ENCODE measurements at places on chromosomes 3 and 15.

DNA sequence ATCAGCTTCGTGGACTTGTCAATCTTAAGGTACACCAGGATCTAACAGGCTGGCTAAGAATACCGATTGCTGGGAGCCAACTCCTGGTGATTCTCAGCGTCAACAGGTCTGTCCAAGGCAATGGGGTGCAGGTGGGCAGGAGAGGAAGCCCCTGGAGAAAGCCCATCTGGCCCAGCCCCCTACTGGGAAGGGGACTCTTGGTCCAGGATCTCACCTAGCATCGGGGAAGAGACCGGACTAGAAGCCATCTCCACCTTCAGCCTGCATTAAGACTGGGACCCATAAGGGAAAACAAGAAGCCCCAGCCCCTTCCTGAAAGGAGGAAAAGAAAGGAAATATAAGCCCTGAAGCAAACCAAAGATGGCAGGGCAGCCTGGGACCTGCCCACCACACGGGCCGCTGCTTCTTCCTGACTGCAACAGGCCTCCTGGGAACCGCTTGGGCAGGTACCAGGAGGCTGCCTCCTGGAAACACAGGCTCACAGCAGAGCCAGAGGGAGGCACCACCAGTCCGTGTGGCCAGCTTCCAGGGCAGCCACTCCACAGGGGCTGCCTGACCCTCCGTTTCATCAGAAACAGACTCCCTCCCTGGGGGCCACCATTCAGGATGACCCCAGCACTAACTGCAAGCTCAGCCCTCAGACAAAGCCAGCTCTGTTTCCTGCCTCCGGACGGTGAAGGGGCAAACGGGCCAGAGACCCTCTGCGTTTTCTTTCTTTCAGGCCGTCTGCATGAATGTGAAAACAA, 100.2 kb downstream of the LRIG1 start:
- no peak for DNase-seq

DNA sequence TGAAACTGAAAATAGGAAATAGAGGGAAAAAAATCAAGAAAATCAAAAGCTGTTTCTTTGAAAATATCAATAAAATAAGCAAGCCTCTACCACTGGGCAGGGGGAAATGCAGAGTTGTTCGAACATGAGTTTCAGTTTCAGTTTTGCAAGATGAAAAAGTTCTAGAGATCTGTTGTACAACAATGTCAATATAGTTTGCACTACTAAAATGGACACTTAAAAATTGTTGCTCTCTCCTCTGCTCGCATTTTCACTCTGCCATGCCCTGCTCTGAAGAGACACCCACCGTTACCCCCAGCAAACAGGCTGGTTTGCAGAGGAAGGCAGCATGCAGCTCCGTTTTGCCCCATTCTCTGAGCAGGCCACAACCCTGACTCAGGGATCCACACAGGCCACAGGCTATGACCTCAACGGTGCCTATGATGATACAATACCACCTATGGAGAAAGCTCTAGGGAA, 64.5 kb downstream of the ZNF148 start:
- DNase-seq, result no peak

GRCh38 chr3:128011140-128011539, 41.1 kb upstream of the SEC61A1 start:
- no peak for DNase-seq

DNA sequence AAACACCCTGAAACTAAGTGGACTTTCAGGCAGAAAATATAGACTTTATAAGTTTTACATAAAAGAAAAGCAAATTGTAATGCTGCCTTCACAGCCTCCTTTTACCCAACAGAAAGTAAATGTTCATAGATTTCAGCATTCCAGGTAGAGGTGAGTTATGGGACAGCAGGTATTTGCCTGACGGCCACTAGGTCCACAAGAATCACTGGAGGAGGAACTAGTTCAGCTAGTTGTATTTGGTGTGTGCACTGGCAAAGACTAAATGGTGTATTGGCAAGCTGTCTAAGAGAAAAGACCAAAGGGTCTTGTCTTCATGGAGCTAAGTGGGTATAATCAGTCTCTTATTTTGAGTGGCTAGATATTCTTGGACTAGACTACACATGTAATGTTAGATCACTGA, 34.2 kb downstream of the ZNF654 start:
- no peak for DNase-seq

DNA sequence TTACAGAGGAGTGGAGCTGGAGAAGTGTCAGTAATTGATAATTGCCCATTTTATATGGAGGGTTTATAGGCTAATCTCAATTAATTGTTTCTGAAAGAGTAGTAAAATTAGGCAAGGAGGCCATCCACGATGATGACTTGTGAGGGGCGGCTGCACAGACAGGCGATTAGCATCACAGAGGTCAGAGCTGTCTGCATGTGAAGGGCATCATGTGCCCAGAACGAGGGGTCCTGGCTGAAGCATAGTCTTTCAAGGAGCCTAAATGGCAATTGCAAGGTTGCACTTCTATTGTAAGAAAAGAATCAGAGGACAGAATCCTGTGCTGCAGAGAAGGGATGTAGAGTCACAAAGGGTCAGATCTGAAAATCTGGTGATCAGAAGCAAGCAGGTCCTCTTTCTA, 196.6 kb downstream of the EBLN2 start:
- no peak for DNase-seq

DNA sequence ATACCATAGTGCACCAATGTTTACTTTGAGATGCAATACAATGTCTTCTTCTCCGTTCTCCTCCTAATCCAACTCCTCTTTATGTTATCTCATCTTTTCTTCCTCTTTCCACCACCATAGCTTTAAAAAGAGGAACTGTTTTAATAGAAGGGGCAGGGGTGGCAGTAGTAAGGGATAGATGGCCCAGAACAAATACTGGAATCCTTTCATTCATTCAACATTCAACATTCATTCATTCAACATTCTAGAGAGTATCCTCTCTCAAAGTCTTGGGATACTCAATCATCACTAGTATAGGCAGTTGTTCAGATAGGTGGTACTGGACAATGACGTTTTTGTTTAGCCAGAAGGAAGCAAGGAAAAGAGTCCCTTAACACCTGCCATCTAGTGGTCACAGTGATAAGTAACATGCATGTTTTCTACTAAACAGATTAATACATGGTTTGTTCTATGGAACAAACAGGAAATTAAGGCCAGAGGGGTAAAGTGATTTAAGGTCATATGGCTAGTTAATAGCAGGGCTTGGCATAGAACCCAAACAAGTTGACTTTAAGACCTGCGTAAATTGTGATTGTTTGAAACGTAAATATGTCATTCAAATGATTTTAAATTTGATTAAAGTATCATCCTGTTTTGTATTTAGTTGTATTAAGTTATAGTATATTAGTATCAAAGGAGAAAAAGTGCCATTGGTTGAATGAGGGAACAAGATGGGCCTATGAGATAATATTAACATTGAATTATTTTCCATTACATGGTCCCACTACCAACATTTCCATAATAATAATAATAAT, 26.9 kb upstream of the EHHADH start:
- DNase-seq, result peak; percentile 33

DNA sequence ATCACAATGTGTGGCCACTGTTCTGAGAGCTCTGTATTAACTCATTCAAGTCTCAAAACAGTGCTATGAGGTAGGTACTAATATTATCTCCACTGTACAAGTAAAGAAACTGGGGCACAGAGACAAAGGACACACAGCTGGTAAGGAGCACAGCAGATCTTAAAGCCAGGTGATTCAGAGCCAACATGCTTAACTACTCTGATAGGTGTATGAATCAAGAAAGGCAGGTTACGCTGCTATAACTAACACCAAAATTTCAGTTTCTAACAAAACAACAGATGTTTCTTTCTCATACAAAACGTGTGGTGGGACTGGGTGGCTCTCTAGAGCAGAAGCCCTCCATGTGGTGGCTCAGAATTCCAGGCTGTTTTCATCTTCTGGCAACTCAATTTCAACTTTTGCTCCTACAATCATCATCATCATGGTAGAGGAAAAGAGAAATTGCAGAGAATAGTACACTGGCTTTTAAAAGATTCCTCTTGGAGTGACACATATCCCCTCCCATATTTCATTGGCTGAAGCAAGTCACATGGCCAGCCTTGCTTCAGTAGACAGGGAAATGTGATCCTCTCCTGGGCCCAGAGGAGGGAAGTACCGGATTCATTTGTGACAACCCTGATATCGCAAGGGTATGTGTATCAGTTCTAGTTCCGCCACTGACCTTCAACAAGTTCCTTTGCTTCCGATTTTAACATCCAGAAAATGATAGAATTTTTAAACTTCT, 126.2 kb upstream of the PTX3 start:
- DNase-seq, result no peak

- no peak for DNase-seq
These were observed 21.9 kb downstream of the LRTM1 start for GRCh38 chr3:54905920-54906319.

DNA sequence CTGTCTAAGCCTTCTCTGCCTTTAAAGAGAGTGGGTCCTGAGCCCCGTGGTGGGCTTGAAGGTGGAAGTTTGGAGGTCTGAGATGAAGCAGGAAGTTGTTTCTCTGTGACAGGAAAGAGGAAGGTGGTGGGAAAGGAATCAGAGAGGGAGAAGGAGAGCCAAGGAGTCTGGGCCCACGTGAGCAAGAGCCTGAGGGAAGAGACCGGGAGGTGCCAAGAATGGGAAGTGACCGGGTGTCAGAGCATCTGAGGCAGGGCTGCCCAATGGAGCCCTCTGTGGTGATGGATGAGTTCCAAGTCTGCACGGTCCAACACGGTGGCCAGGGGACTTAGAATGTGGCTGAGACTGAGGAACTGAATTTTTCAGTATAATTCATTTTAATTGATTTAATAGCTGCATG, 24.6 kb downstream of the ALDH1L1 start:
- no peak for DNase-seq

GRCh38 chr3:125585595-125586223, 9.6 kb downstream of the OSBPL11 start:
- DNase-seq, result peak; percentile 78

GRCh38 chr15:40928821-40929659, at the start of gene DLL4:
Gene DLL4, plus strand, starts transcription at chr15:40929340. Its CDS starts 329 bp downstream, at chr15:40929669.
- DNase-seq, result no peak

DNA sequence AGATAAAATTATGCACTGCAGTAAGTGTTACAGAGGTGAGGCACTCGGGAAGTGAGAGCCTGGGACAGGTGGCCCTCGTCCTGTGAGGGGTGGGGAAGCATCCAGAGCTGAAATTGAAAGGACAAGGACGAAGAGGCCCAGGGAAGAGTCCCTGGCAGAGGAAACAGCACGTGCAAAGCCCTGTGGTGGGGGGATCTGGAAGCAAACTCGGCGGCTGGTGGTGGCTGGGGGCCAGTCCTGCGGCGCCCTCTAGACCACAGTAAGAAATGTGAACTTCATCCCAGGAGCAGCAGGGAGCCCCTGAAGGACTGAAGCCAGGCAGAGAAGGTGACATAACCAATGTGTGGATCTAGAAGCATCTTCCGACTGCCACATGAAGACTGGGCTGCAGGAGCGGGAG, 42.8 kb downstream of the GRIP2 start:
- no peak for DNase-seq

GRCh38 chr3:52047295-52047960, 8.9 kb downstream of the DUSP7 start:
- no peak for DNase-seq

DNA sequence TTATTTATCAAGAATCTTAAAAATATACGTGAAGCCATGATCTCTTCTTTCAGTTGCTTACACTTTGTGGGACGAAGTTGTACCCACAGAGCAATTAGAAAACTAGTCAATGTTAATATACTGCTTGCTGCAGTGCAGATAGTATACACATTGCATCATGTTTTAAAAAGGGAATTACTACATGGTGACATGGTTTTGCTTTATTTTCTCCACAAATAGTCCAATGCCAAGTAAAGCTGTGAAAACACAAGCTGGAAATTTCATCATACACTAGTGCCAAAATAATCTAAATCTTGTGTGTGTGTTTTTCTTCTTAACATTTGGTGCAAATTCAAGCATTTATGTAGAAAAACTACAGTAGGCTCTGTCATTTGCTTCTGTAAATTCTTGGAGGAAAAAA, 233.0 kb downstream of the EPHA3 start:
- DNase-seq, result no peak

DNA sequence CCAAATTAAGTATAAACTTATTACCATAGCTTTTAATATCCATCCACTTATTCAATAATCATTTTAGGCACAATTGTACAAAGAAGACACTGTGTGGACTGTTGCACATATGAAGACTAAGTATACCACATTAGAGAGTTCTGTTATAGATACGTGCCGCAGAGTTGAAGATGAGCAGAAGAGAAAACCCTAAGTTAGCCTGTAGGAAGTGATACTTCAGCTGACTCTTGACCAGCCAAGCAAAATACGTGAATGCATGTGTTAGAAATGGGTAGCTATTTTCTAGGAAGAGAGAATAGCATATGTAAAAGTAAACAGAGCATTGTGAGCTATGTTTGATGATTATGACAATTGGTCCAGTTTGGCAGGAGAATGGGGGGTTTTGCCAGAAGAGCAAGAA, 272.0 kb upstream of the ATP11B start:
- DNase-seq, result no peak

DNA sequence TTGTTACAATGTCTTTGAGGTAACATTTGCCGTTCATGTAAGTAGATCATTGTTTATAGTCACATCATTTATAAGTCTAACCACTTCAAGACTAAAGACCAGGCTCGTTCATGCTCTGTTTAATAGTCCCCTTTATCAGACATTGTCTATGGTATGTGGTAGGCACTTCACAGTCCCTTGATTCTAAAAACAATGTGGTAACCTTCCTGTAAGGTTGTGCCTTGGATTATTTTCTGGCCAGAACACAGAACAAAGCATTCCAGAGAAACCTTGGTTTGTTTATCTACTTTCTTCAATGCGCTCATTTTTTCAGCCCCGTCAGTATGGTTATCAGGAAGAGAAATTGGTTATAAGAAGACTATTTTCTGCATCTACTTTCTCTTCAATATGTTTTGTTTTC, 16.3 kb upstream of the ST3GAL6 start:
- no peak for DNase-seq

DNA sequence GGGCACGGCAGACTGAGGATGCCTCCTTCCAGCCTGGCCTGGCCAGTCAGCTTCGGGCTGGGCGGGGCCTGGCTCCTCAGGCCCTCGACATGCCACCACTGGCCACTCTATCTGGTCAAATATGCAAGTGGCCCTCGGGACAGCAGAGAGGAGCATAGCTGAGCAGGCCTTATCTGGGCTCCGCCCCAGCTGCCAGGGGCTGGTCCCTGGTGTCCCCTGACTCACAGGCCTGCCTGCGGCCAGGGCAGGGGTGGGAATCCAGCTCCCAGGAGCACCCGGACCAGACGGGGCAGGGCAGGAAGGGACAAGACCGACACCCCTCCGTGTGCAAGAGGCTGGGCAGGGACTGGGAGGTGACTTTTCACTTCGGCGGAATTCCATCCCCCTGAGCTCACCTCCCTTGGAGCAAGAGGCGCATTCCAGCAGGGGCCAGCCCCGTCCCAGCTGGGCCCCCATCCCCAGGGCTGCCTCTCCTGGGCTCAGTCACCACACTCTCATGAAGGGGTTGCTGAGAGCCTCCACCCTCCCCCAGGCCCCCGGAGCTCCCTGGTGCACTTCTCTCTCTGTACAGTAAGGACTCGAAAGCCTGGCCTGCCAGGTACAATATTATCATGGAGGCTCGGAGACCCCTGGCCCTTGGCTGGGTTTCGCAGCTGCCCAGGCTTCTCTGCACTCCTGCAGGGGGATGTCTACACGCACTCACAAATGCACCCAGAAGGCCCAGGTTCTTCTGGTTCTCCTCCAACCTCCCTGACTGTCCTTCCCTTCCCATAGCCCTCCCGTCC, 29.5 kb downstream of the WNT7A start:
- no peak for DNase-seq
